ENCODE measurements at places on chromosomes 3 and 15.

GRCh38 chr3:49805897-49806701 lies 3.0 kb downstream of the INKA1 start:
- DNase-seq: no peak

- DNase-seq: no peak
These were observed 26.2 kb downstream of the SLC12A8 start for GRCh38 chr3:125186261-125186787.

DNA sequence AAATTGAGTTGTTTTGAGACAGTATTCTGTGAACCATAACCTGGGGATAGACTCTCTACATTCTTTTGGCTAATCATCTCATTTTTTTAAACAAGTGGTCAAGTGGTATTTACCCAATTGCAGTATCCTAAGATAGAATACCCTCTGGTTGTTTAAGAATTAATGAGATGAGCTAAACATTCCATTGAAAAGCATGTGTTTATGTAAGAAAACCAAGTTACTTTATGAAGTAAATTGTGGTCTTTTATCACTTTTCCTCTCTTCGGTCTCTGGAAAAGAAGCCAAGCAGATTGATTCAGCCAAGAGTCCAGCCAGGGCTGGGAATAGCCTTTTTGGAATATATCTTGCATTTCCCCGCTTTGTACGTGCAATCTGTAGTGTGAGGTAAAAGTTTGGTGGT lies 185.7 kb upstream of the TOPAZ1 start:
- DNase-seq: no peak

DNA sequence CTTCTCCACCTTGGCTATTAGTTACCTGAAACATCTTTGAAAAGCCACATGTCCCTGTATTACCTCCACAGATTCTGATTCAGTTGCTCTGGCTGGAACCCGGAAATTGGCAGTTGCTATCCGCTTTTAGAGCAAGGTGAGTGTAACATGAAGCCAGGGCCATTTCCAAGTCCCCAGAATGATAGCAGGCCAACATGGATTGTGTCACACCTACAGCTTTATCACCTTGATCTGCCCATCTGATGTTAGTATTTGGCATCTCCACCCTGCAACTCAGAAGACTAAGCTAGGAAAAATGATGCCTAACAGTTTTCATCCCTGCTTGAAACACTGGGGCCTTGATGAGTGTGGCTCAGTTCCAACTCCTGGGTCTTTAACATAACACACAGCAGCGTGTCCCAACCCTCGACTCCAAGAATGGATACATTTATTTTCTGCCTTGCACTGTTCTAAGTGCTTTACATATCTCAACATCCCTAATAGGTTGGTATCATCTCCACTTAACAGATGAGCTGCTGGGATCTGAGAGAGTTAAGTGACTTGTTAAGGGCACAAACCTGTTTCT lies 21.3 kb upstream of the NUDT16 start:
- no peak for DNase-seq

DNA sequence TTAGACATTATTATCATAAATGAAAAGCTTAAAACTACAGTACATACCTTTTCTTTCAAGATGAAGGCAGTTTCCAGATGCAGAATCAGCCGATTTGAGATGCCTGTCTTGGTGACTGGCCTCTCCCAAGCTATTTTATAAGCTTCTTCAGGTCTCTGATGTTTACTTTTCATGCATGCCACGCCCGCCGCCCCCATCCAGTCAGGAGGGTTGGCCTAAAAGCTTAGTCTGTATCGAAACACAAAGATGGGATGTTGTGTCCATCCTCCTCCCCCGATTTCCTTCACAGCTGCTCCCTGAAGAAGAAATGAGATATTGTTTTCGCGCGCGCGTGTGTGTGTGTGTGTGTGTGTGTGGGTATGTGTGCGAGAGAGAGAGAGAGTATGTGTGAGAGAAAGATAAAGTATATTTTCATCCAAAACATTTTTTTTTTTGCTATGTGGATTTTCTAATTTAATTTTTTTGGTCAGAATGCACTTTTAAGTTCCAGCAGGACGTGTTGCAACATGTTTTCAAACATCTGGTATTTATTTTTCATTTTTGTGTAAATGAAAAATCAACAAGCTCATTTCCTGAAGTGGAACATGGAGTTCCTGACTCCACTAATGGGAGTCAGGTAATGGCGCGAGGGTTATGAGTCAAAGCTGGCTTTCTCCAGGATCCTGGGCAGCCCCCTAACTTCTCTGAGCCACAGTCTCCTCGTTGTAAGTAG lies at the start of gene APOD:
Gene APOD, minus strand, starts transcription at position 110 of the 712 bp plus-strand sequence. CDS start 4,479 bp downstream, outside the sequence.
- no peak for DNase-seq

DNA sequence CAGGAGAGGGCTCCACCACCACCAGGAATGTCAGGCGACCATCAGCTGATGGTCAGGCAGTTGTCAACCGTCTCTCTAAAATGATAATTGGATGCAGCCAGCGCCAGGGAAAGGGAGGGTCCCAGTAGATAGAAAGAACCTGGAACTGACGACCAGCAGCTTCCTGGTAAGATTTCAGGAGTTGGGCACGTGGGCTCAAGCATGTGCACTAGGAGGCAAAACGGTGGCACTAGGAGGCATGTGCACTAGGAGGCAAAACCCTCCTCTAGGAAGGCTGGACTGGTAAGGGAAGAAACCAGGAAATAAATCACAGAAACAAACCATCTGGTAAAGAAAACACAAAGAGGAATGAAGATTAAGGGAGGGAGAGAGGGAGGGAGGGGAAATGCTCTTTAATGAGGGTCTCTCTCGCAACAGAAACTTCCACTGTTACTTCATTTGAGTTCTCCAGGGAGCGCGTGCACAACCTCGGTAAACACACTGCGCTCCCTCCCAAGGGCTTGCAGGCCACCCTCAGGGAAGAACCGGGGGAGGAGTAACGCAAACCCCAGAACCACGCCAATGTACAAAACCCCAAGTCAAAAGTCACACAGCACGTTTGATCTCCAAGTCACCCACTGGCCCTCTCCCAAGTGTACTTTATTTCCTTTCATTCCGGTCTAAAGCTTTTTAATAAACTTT lies 116.7 kb downstream of the XXYLT1 start:
- no peak for DNase-seq

DNA sequence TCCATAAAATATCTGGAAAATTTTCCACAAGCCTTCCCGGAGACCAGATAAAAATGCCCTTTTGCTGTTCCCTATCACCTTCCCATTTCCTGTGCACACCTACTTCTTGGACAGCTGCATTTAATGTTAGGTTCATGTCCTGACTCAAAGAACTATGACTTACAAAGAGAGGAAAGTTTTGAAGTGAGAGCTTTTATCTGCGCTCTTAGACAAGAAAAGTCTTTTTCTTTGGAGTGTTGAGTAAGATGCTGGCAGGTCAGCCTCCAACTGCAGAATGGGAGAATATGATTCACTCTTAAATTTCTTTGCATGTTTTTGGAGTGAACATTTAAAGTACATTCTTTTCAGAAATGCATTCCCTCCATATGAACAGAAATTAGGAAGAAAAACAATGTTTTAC lies 147.3 kb upstream of the DPH6 start:
- DNase-seq: no peak

DNA sequence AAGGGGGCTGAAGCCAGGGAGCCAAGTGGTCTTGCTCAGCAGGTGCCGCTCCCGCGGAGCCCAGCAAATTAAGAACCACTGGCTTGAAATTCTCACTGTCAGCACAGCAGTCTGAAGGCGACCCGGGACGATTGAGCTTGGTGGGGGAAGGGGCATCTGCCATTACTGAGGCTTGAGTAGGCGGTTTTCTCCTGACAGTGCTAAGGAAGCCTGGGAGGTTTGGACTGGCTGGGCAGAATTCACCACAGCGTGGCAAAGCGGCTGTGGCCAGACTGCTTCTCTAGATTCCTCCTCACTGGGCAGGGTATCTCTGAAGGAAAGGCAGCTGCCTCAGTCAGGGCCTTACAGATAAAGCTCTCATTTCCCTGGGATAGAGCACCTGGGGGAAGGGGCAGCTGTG lies 57.0 kb upstream of the GPR149 start:
- no peak for DNase-seq

DNA sequence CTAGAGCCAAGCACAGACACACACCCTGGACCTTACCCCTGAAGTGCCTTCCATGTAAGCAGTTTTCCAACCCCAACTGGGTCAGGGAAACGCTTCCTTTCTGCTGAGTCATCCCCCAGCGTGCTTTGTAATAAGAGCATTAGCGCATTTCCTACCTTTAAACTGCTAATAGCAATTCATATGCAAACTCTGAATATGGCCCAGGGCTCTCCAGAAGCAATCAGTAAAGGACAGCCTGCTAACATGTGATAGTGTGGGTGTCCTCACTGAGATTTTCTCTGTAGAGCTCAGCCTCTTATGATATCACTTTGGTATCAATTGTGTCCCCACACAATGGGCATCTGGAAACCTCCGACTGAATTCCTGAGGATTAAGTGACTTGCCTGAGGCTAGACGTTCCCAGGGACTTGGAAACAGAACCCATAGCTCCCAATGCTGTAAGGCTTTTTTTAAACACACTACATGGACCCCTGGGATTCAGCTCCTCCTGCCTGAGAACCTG lies 5.6 kb downstream of the GABRB3 start:
- no peak for DNase-seq

DNA sequence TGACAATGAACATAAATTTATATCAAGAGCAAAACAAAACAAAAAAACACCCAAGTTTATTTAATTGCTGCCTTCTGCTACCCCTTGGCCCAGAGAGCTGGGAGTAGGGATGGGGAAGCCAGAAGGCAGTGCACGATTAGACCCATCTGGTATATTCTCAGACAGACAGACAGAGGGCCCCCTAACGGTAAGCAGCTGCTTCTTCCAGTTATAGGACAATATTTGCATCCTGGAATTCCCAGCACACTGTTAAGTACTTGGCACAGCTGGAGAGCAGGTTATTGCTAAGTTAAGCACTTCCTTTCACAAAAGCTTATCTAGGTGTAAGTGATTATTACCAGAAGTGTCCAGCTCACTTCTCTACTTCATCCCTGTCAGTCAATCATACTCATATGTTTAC lies 39.3 kb downstream of the C2CD4B start:
- no peak for DNase-seq

DNA sequence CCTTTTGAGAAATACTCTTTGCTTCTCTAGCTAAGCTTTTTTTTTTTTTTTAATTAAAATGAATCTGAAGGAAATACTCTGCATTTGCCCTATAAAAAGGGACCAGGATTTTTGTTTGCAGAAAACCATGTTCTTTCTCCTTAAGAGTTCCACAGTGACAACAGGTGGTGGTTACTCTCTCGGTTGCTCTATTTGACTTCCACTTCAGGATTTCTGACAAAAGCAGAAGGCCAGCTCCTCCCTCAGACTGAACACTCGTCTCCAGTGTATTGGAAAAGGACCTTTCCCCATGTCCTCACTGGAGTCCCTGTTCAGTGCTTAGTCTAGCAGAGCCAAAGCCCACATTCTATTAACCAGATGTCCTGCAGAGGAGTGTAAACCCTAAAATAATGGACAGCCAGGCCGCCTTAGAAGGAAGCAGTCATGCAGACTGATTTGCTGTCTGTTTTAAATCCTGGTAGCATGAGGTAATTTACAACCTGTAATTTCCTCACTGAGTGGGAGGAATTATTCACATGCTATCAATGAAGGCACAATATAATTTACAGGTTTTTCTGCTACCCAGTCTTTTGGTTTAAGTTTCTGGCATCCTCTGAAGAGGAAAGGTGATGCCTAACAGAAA lies 599.3 kb downstream of the PYDC2 start:
- no peak for DNase-seq

Measured in T-helper 1 cell (primary cell).